ENCODE measurements at places on chromosomes 12 and 14.

GRCh38 chr12:40999210-40999609 is 188.9 kb upstream of the PDZRN4 start:
- no peaks in the 10 kb centered on the region for H3K27me3 ChIP-seq
- H3K36me3 ChIP-seq = no peaks in the 10 kb centered on the region
- no peak overlapping the region for H3K27ac ChIP-seq
- no peak for DNase-seq
- no peaks in the 10 kb centered on the region for H3K4me1 ChIP-seq

DNA sequence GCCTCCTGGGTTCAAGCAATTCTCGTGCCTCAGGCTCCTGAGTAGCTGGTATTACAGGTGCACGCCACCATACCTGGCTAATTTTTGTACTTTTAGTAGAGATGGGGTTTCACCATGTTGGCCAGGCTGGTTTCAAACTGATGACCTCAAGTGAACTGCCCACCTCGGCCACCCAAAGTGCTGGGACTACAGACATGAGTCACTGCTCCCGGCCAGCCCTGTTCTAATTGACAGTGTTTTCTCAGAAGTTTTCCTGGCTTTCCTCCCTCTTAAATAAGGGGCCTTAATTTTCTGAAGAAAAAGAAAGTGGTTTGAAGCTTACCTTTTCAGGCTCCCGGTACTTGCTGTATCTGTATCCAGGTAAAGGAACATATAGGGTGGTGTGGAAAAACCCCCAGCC is 1.7 kb downstream of the HAL start:
- H3K4me1 ChIP-seq = peaks cover 43% of the 10 kb centered on the region
- DNase-seq = no peak
- no peak overlapping the region for H3K4me3 ChIP-seq

DNA sequence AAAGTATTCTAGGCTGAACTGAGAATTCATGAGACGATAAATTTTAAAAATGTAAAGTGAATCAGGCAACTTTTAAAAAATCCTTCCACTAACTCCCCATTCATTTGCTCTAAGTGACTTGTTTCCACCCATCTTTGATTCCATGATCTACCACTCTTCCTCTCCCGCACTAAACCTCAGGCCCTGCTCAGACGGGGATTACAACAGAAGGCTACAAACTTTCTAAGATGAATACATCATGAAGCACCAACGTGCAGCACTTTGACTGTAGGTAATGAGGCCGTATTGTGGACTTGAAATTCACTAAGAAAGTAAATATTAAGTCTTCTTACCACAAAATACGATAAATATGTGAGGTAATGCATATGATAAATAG is 30.0 kb downstream of the TMEM132D start:
- no peaks in the 10 kb centered on the region for H3K36me3 ChIP-seq
- no peak overlapping the region for H3K27ac ChIP-seq
- H3K27me3 ChIP-seq = no peaks in the 10 kb centered on the region
- DNase-seq = no peak

DNA sequence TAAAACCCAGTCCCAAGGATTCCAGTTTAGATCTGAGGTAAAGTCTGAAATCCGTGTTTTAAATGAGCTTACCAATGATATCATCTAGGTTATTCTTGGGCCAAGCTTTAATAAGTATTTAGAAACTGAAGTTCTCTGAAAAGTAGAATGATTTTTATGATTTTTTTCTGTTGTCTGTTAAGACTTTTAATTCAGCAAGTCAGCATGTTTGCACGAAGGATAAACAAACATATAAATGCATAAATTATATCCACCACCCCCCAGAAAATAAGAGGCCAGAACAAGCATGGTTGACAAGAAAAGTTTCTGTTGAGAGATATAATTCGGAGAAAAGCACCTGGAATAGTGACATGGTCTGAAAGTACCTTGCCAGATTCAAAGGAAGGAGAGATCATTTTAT is 655.7 kb downstream of the NOVA1 start:
- no peaks in the 10 kb centered on the region for H3K27me3 ChIP-seq
- DNase-seq = no peak
- no peak overlapping the region for H3K27ac ChIP-seq
- no peaks in the 10 kb centered on the region for H3K36me3 ChIP-seq
- no peak overlapping the region for H3K4me3 ChIP-seq

GRCh38 chr14:50943261-50943942 is 881 bp downstream of the PYGL start:
- H3K4me1 ChIP-seq = peaks cover 31% of the 10 kb centered on the region
- H3K36me3 ChIP-seq = peaks cover 9% of the 10 kb centered on the region
- peak; percentile 20 for DNase-seq

DNA sequence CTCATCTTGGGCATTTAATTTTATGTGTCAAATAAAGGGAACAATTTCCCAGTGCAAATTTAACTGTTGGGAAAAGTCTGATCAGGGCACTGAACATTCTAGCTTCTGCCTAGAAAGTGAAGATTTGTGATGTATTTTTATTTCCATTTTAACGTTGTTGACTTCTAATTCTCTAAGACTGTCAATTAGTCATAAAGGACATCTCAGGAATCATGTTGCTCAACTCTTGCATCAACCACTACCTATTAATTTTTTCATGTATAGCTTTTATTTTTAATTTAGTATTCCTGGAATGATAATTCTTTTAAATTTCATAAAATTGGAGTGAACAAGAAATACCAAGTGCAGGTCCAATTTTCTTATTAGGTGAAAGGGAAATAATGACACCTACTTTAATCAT is 87.9 kb upstream of the METAP2 start:
- no peaks in the 10 kb centered on the region for H3K27me3 ChIP-seq
- H3K36me3 ChIP-seq = no peaks in the 10 kb centered on the region
- H3K4me1 ChIP-seq = no peaks in the 10 kb centered on the region
- no peak overlapping the region for H3K4me3 ChIP-seq

- peaks cover 11% of the 10 kb centered on the region for H3K4me1 ChIP-seq
- DNase-seq = peak; percentile 88
- H3K36me3 ChIP-seq = no peaks in the 10 kb centered on the region
- no peaks in the 10 kb centered on the region for H3K27me3 ChIP-seq
Measured at GRCh38 chr14:101731187-101732080, 30.1 kb upstream of the PPP2R5C start.

DNA sequence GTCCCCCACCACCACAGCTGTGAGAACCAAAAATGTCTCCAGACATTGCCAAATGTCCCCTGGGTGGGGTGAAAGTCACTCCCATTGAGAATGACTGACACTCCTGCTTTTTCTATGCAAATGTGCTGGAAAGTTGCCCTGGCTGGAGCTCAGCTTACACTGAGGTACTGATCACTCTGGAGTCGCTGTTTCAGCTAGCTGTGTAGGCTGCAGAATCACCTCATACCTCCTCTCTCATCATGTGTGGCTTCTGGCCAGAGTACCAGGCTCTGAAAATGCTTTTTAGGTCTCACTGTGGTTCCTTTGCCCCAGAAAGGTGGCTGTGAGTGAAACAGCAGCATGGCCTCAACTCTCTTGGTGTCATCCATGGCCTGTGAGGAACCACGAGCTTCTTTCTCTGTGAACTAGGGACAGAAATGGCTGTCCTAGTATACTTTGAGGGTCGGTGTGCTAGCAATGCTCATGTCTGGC is 414.4 kb downstream of the DPF3 start:
- H3K27me3 ChIP-seq = no peaks in the 10 kb centered on the region
- no peak overlapping the region for H3K27ac ChIP-seq
- H3K4me3 ChIP-seq = no peak overlapping the region
- peaks cover 3% of the 10 kb centered on the region for H3K4me1 ChIP-seq

- H3K4me1 ChIP-seq = no peaks in the 10 kb centered on the region
- no peaks in the 10 kb centered on the region for H3K27me3 ChIP-seq
- H3K27ac ChIP-seq = no peak overlapping the region
- no peak for DNase-seq
- no peak overlapping the region for H3K4me3 ChIP-seq
Measured at GRCh38 chr12:10590966-10591365, 22.4 kb downstream of the MAGOHB start.

- no peaks in the 10 kb centered on the region for H3K4me1 ChIP-seq
- H3K4me3 ChIP-seq = no peak overlapping the region
- H3K36me3 ChIP-seq = no peaks in the 10 kb centered on the region
- peak; percentile 68 for DNase-seq
- no peak overlapping the region for H3K27ac ChIP-seq
- no peaks in the 10 kb centered on the region for H3K27me3 ChIP-seq
Measured at GRCh38 chr14:104361921-104362681, 217.5 kb upstream of the C14orf180 start.

DNA sequence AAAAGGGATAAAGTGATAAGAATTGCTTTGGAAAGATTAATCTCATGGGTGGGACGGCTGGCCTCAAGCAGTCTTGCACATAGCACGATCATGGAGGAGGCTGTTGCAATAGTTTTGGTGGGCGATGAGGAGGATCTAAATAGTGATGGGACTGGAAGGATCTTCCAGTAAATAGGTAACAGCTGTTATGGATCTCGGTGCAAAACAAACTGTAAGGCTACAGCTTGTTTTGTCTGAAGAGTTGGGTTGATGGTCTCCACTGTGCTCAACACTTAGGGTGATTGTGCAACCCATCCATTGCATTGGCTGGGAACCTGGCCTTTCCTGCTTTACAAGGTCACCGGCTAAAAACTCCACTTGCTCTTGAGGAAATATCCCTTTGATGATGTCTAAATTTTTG is 21.0 kb downstream of the IGF1 start:
- DNase-seq = no peak
- no peaks in the 10 kb centered on the region for H3K36me3 ChIP-seq
- H3K4me3 ChIP-seq = no peak overlapping the region
- H3K27me3 ChIP-seq = no peaks in the 10 kb centered on the region

GRCh38 chr12:95694136-95694535 is 96.4 kb downstream of the NTN4 start:
- H3K27ac ChIP-seq = no peak overlapping the region
- DNase-seq = no peak
- H3K4me3 ChIP-seq = no peak overlapping the region
- no peaks in the 10 kb centered on the region for H3K4me1 ChIP-seq
- no peaks in the 10 kb centered on the region for H3K36me3 ChIP-seq

DNA sequence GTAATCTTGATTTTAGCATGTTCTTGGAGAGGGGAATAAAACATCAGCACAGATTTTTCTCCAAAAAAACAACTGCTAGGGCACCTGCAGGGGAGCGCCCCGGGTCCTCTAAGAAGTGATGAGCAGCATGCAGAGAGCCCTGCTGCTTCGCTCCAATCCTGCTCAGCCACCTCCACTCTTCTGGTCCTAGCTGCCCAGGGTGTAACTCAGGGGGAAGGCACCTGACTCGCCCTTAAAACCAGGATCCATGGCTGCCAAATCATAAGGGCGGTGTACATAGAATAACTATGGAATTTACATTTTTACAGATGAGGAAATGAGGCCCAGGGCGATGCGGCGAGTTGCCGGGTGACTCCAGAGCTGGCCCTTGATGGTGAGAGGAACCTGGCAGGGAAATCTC is 204.7 kb downstream of the CALM1 start:
- no peaks in the 10 kb centered on the region for H3K27me3 ChIP-seq
- DNase-seq = no peak
- no peaks in the 10 kb centered on the region for H3K36me3 ChIP-seq

DNA sequence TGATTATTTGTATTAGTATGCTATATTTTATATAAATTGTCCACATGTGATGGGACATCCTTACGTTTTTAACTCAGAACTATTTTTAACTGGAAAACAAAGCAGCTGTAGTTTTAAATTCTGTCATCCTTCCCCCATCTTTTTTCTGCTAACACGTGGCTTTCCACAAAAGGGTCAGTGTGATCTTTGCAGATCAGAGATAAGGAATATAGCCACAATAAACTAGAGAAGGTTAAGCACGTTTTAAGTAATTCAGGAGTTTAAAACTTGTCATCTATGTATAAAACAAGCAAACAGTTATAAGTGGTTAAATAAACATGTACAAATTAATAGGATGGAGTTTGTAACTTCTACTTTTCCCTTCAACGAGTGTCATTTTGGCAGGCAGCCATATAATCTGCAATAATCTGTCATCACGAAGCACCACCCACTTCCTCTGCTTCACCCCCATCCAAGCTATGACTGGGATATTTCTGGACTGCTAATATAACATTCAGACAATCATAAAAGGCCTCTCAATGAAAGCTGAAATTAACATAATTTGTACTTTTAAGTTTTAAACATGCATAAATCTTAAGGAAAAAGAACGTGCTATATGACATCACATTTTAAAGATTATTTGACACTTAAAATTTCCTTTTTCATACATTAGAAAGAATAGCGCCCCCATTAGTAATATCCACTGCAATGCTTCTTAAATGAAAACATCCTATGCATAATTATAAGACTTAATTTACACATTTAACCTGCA is 15.3 kb downstream of the TAOK3 start:
- no peaks in the 10 kb centered on the region for H3K36me3 ChIP-seq
- no peak overlapping the region for H3K4me3 ChIP-seq

DNA sequence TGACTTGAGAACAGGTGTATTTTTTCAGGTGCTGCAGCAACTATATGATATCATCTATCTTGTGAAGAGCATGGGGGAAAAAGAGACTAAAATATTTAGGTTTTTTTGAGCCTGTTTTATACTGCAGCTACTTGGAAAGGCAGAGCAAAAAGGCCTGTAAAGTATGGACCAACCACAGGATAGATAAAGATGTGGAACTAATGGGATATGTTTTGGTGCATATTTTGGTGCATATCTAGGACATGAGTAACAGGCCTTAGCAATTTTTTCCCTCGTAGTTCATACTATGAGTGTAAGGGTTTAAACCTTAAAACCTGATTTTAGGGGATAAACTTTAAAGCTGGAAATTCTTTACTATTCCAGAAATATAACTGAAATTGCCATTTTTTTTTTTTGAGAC is 6.0 kb upstream of the GTSF1 start:
- no peaks in the 10 kb centered on the region for H3K36me3 ChIP-seq
- no peaks in the 10 kb centered on the region for H3K4me1 ChIP-seq
- H3K4me3 ChIP-seq = no peak overlapping the region
- no peak for DNase-seq
- H3K27me3 ChIP-seq = no peaks in the 10 kb centered on the region

- H3K36me3 ChIP-seq = no peaks in the 10 kb centered on the region
- DNase-seq = peak; percentile 49
- peaks cover 10% of the 10 kb centered on the region for H3K4me1 ChIP-seq
- H3K27ac ChIP-seq = no peak overlapping the region
- peaks cover 76% of the 10 kb centered on the region for H3K27me3 ChIP-seq
- no peak overlapping the region for H3K4me3 ChIP-seq
Measured at GRCh38 chr12:72274931-72275330, 2.8 kb downstream of the TRHDE start.

DNA sequence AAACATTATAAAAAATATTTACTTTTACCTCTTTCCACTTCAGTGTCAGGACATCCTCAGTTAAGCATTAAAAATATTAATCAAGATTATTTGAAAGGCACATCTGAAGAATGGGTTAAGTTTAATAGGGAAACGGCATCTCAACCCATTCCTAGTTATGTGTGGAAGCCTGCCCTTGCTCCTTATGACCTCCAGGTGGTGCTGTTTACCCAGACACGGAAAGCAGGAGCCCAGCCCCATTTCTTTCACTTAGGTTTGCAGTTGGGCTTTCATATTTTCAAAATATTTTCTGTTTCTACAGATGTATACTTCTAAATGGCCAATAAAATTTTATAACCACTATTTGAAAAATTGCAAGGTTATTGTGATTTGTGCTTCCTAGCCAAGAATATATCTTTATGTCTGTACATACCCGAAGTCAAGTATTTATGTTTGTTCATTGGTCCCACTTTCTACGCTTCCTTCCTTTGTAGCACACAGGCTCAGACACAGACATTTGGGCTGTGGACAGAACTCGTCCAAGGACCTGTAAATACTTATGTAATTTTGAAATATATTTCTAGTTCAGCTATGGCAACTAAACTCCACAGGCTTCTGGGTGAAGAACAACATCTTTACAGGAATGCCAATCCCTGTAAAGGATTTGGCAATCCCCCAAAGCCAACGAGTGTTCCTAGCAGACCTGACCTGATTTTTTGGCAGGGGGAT is 247.1 kb downstream of the AKAP6 start:
- H3K27ac ChIP-seq = no peak overlapping the region
- no peak overlapping the region for H3K4me3 ChIP-seq
- H3K4me1 ChIP-seq = no peaks in the 10 kb centered on the region
- no peak for DNase-seq
- no peaks in the 10 kb centered on the region for H3K27me3 ChIP-seq

All from left lung (tissue), 14 donors.